ENCODE measurements at places on chromosomes 4 and X. TPM values are rescaled to one million over a fixed set of nuclear protein-coding genes. Genes with fewer than 3 reads are reported as not detected.

- DNase-seq, result no peak
Observed at GRCh38 chrX:70720721-70721120, 187.8 kb downstream of the TEX11 start.

Gene KLB
- not detected for total RNA-seq

Gene INPP4B
- total RNA-seq, result 9.1 TPM

Gene VSIG4
- total RNA-seq, result 36.4 TPM

DNA sequence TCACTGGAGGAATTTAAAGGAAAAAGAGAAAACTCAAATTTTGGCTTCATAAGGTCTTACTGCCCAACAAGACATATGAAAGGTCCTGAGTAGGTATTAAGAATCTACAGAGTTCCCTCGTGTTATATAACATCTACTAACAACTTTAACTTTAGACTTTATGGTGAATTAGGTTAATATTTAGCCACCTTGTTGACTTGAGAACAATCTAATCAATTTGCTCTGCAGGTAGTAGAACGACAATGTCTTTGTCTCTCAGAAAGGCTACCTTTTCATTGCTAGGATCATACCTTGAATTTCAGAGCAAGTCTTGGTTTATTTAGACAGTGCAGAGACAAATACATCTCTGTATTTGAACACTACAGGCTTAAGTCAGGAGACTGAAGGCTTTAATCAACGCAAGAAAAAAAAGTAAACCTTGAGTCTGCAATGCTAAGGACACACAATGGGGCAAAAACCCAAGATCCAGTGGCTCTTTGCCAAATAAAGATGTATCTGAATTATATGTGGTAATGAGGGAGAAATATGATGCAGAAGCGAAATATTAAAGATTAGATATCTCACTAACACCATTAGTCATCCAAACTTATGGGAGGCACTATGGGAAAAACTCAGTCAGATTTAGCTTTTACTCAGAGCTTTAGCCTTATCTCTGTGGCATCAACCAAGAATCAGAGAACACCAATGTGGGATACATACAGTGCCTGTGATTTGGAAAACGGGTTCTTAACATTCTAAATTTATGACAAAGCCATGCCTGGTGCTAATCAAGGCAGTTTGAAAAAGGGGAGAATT lies 93.6 kb upstream of the FTHL17 start:
- DNase-seq, result no peak

DNA sequence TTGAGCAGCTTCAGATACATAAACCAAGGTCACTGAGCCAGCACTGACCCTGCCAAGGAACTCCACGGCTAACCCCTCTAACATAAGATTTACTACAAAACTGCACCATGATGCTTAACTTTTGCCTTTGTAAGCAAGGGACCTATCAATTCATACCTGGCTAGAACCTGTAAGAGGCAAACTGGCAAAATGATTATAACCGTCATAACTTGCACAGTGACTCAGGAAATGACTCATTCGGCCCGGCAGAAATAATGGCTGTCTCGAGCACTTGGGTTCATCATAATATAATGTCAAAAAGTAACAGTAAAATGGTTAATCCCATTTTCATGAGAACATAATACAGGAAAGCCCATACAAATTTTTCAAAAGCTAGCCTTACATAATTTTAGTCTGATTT lies 17.2 kb downstream of the RASGEF1B start:
- no peak for DNase-seq

GRCh38 chr4:42547805-42548204 lies 109.1 kb downstream of the ATP8A1 start:
- no peak for DNase-seq

DNA sequence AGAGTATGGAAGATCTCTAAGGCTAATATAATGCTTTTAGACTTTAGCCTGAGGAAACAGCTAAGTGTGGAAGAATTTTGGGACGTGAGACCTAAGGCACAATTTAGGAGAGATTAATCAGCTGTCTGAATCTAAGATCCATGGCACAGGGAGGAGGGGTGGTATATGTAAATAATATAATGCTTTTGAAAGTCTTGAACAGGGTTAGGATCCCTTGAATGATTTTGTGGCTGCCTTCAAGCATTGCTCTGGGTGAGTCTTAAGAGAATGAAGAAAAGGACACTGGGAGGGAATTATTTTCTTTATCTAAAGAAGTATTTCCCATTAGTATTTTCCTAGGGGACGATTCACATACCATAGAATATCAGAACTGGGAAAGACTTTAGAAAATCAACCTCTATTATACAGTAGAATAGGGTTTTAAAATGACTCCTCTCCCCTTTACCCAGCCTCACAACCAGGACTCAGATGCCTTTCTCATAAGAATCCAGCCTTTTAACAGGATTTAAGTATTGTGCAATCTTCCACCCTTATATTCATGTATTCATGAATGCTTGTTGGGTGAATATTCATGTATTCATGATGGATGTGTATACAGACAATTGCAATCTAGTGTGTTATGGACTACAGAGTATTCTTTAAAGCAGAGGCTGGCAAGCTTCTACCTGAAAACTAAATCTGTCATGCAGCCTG lies 664.2 kb upstream of the CPEB2 start:
- no peak for DNase-seq

Gene MAGEB17
- not detected for total RNA-seq

GRCh38 chrX:154121961-154122360 lies 22.1 kb upstream of the OPN1LW start:
- DNase-seq, result no peak

- no peak for DNase-seq
Observed at GRCh38 chr4:141462361-141462760, 174.0 kb upstream of the IL15 start.

Gene MAGEA10
- not detected for total RNA-seq

Gene DOK7
- total RNA-seq, result 8.1 TPM

GRCh38 chr4:186813377-186814068 lies 89.9 kb upstream of the FAT1 start:
- no peak for DNase-seq

DNA sequence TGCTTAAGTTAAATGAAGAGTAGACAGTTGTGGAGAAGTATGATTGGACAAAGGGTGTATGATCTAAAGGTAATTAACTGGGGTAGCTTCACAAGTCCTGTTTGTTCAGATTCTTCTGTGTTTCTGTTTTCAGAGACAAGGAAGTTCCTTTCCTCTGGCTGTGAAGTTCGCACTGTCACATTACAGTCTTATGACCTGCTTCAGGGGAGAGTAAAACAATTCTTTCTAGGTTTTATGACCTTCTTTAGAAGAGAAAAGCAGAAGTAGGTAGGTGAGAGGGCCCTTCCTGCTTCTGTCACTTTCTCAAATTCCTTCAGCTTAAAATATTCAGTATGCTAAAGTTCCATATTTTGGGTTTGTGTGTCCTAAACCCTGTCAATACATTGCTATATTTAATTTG lies 211.9 kb downstream of the SOX3 start:
- no peak for DNase-seq

- no peak for DNase-seq
Observed at GRCh38 chrX:18291006-18291545, 63.4 kb downstream of the SCML2 start.

GRCh38 chr4:151039733-151040132 lies 24.6 kb upstream of the LRBA start:
- no peak for DNase-seq

Gene MCUB
- total RNA-seq, result 4.6 TPM

DNA sequence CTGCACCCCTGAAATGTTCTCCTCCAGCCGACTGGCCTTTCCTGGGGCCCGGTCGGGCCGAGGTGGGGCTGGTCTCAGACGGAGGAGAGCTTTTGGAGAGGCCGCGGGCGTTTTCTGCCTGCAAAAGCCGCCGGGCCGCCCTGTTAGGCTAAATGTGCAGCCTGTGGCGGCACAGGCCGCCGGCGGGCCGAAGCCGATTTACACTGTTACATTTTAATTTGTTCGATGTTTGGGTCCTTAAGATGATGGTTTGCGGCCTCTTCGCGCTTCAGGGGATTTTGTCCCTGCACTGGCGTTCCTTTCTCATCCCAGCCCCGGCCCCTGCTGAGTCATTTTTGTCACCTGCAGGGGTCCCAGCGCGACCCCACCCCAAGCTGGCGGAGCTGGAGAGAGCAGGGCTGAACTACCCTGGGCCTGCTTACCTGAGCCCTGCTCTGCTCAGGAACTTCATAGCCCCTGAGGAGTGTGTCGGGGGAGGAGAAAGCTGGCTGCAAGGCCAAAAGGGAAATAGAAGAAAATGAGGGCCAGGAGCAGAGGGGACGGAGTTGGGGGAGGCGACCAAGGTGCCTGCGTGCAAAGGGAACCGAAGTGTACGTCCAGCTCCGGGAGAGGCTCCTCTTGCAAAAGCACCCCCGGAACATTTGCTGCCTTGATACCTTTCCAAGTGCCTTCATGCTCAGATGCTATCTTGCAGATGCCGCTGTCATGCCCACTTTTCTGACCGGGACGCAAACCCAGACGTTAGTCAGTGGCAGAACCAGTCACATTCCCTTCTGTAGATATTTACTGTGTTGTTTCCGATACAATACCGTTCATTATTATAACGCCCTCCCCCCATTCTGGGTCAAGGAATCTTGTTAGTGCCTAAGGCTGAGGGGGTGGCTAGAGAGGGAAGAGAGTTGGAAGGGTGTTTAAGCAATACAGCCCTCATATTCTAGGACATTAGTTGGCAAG lies 977 bp upstream of the RBBP7 start:
- DNase-seq, result peak; percentile 50

Gene KLHL2
- 5.8 TPM for total RNA-seq

Gene PPEF2
- total RNA-seq, result not detected

Gene ANXA3
- total RNA-seq, result 16.5 TPM

DNA sequence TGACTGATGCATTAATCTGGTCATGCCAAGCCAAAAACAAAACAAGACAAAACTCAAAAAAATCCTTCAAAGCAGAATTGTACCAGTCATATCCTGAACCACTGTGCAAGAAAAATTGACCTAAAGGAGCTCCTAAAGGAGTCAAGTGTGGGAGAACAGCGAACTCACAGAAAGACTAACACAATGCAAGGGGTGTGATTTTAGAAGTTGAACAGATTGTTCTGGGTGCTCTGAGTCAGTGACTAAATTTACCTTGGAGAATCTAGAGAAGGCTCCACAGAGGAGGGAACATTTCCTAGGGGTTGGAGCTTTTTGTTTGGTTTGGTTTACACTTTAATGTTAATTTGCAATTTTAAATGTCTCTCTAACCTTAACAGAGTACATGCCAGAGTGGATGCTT lies 48.9 kb upstream of the PHF8 start:
- no peak for DNase-seq

- no peak for DNase-seq
Observed at GRCh38 chr4:148007792-148008191, 275.9 kb downstream of the ARHGAP10 start.

Gene SPIN4
- not detected for total RNA-seq

GRCh38 chr4:88043586-88044340 lies 36.3 kb downstream of the PKD2 start:
- no peak for DNase-seq

DNA sequence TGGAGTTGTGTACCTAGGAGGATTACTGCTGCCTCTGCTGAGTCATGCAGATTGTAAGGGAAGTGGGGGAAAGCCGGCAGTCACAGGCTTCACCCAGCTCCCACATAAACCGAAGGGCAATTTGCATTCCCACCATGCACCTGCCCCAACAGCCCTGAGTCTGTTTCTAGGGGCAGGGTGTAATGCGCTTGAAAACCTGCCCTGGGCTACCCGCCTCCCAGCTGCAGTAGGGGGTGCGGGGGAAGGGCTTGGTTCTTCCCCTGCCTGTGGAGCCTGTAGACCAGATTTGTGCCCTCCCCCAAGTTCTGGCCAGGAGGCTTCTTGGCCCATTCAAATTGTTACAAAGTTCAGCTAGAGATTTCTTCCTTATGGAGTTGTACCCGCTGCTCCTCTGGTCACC lies 269.2 kb upstream of the DDX53 start:
- DNase-seq, result no peak

Gene RNF150
- total RNA-seq, result 1.6 TPM

DNA sequence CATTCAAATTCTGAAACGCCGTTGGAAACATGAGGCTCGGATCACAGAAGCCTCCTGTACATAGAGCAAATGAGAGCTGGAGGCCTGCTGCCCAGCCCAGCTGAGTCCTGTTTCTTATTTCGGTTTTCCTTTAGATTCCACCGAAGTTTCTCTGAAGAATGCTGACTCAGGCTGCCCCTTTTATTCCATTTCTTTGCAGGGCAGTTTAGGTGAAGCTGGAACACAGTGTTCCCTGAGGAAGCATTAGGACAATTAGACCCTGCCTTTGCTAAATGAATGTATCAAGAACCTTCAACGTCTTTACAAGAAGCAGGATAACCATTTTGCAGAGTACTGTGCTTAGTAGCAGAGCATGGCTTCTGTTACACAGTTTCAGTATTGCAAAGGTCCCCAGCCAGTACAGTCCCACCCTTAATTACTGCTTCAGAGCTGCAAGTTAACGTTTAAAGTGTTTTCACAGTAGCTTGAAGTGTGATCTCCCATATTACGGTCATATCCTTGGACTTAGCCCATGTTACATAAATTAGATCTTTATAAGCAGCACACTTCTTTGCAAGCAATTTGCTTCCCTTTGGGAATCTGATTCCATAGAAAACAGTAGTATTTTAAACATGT lies 117.0 kb downstream of the TBL1X start:
- no peak for DNase-seq

Gene FGFR3
- total RNA-seq, result 0.18 TPM

DNA sequence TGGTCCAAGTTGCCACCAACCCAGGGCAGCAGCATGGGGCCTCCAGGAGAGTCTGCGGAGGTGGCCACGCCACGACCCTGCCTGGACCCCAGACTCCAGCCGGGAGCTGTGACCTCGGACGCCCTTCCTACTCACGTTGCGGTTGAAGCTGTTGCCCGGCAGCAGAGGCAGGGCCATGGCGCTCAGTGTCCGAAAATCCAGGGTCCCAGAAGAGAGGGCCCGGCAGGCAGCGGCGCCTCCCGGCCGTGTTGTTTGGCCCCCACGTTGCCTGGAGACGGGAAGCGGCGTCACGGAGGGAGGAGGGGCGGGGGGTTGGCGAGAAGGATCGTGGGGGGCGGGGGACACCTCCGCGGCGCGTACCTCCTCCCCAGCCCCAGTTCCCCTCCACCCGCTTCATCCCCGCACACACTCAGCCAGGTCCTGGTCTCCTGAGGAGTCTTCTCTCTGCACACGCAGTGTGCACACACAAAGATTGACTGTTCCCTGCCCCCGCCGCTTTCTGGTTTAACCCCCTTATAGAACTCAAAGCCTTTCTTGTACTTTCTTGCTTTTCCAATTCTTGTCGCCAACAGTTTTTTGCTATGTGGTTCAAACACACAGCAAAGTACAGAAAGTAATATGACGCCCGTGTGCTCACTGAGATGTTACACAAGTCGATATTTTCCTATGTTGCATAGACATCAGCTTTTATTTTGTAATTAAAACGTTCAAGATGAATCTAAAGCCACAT lies at the start of gene EFHC2:
Gene EFHC2 (minus strand): TSS at position 261 of the 730 bp plus-strand sequence. CDS start 84 bp downstream, at position 177.
- no peak for DNase-seq

Gene CDX4
- not detected for total RNA-seq

DNA sequence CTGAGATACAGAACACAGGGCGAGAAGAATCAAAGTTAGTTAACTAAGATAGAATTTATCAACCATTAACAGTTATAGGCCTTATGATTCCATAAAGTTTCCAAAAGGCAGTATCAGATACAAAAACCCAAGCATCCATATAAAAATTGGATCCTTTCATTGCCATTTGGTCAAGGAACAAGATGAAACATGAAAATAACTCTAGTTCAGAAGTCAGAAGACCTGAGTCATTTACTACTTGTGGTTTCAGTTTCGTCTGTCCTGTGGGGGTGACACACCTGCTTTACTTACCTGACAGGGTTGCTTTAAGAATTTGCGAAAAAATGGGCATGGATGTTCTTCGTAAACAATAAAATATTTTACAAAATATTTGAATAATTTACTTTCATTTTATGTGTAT lies 130.8 kb downstream of the ANAPC10 start:
- DNase-seq, result no peak

Gene OPHN1
- 2.3 TPM for total RNA-seq
